ENCODE measurements at places on chromosomes 3 and 15.

- peak; percentile 81 for DNase-seq
Measured at GRCh38 chr15:41621200-41622193, 38.7 kb upstream of the MGA start.

GRCh38 chr3:194231929-194232832 lies 96.2 kb downstream of the HES1 start:
- no peak for DNase-seq

GRCh38 chr3:158790901-158791589 lies 10.8 kb upstream of the MFSD1 start:
- DNase-seq = peak; percentile 38

GRCh38 chr15:76625267-76625666 lies 279.9 kb downstream of the SCAPER start:
- no peak for DNase-seq

DNA sequence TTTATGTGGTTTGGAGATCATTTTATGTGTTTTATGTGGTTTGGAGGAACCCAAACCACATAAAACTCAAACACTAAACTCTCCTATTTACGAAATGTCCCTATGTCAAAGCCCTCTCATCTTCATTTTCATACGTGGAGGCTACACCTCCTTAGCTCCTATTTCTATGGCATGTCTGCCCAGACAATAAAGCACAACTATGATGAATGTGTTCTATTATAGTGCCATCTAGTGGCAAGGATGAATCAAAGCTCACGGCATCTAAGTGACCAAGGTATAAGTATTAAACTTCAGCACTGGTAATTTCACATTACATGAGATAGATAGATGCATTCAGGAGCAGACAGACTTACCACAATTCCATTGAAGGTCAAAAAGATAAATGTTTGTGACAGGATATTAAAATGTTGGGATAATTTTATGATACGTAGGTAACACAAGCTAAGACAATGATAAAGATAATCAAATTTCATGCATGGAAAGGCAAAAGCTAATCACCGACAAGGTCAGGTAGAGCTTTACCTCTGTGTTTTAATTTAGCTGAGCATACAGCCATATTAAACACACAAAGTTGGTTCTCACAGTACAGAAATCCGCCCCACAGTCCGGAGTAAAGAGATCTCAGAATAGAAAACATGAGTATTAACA lies 130.6 kb upstream of the FHIT start:
- no peak for DNase-seq

DNA sequence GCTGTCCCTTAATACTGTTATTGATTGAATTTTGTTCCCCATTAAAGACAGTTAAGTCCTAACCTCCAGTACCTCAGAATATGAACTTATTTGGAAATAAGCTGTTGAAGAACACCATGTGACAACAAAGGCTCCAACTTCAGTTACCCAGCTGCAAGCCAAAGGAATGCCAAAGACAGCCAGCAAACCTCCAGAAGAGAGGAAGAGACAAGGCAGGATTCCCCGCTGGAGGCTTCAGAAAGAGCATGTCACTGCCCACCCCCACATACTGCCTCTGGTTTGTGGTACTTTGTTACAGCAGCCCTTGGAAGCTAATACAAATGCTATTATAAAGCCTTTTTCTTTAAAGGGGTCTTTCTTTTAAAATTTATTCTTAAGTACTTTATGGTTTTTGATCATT lies 18.4 kb upstream of the NEK10 start:
- no peak for DNase-seq

DNA sequence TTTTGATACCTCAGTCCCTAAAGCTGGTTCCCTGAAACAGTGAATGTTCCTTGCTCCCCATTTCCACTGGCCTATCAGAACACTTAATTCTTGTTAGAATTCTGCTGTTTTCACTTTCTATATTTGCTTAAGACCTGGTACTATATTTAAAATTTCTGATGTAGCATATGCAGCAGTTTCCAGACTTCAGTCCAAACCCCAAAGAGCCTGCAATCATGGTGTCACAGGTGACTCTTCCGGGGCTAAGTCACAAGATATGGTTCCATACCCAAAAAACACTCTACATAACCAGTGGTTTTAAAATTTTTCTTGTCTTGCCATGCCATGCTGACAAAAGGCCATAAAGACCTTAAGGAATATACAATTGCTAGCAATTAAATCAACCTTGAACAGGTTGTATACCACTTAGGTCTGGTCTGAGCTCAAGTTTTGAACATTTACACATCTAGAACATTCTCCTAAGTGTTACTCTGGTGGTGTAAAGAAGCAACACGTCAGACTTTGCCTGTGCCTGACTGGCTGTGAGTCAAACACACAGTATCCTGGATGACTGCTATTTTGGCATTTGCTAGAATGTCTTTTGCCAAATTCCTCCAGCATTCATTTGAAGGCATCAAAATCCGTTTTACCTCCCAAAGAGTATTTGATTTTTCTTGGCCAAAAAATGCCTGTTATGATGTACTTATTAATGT lies 160.0 kb downstream of the FRMD5 start:
- no peak for DNase-seq

DNA sequence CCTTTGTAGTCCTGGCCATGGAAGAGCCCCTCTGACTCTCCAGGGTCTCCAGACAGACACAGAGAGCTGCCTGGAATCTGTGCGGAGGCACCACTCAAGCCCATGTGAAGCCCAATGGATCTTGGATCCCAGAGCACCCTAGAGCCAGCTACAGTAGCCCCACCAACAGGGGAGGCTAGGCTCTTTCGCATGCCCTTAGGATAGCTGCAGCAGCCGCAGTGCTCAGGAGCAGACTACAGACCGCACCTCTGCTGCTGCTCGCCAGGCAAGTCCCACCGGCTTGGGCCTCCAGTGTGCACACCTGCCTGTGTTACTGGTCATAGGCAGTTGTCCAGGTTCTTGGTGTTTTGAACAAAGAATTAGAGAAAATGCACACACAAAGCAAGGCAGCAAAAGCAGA lies 131.6 kb downstream of the SPATA16 start:
- no peak for DNase-seq

DNA sequence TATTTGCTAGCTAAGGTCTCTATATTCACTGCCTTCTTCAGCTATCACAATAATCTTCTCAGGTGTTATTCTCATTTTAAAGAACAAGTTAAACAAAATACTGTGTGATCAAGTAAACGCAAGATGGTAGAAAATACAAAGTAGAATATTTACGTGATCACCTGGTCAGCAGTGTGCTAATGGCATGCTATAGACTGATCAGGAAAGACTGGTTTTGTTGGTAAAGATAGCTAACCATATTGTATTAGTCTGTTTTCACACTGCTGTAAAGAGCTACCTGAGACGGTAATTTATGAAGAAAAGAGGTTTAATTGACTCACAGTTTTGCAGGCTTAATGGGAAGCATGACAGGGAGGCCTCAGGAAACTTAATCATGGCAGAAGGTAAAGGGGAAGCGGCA lies 50.4 kb downstream of the ZBTB38 start:
- DNase-seq = no peak

DNA sequence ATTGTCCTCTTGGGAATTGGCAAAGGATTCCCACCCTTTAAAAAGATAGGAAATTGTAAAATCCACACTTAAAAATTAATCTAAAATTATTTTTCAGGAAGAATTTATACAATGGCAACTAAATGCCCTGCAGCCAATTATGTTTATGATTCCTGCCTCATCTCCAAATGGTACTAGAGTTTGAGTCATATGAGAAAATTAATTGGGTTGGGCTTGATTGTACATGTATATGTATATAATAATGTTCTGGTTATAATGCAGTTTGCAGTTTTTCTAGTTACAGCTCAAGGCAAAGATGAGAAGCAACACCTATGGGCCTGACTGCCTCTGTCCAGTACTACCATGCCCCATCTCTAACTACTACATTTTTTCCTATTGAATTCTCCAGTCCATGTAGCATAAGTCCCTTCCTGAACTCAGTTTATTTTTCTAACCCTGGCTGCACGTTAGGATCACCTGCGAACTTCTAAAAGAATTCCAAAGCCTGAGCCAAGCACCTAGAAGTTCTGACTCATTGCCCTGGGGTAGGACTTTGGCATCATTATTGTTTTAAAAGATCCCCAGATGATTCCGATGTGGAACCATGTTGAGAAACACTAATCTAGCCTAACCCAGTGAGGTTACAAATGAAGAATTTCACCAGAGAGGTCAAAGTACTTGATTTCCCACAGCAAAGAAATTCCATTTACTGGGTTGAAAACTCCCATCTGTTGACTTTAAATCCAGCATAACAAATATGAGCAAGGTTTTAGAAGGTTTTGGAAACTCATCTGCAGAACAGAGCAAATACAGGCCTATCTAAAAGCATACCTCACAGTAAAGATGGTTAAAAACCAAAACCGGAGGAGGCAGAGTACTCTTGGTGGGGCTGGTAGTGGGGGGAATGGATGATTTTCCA lies 19.4 kb downstream of the TGFBR2 start:
- DNase-seq = no peak

- DNase-seq = no peak
Measured at GRCh38 chr15:83431521-83431920, 15.6 kb upstream of the SH3GL3 start.

DNA sequence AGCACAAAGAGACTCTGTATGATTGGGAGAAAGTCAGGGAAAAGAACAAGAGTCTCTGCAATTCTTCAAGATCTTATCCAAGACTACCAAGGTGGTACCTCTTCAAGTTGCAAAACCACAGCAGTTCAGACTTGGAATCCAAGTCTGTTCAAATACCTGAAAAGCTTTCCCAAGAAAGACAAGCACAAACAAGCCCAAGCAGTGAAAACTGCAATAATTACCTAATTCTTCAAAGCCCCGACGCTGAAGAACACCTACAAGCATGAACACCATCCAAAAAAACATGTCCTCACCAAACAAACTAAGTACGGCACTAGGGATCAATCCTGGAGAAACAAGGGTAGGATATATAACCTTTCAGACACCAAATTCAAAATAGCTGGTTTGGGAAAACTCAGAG lies 299.3 kb upstream of the ALCAM start:
- no peak for DNase-seq

DNA sequence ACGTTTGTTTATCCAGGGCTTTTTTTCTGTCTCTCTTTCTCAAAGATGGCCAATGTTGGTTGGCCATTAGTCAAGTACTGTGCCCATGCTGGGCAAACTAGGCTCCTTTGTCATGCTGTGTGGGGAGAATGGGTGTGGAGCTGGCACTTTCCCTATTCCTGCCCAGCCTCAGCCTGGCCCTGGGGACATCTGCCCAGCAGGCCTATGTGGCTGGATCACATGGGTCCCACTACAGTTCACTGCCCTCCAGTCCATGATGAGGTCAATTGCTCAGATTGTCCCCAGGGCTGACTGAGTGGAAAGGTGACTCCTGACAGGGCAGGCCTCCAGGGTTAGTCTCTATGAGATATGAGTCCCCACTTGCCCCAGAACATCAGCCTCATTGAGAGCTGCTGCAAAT lies 54.4 kb upstream of the HERC1 start:
- no peak for DNase-seq

GRCh38 chr3:137061186-137061585 lies 103.4 kb downstream of the IL20RB start:
- no peak for DNase-seq

- no peak for DNase-seq
Measured at GRCh38 chr3:167318306-167318705, 61.8 kb downstream of the ZBBX start.

DNA sequence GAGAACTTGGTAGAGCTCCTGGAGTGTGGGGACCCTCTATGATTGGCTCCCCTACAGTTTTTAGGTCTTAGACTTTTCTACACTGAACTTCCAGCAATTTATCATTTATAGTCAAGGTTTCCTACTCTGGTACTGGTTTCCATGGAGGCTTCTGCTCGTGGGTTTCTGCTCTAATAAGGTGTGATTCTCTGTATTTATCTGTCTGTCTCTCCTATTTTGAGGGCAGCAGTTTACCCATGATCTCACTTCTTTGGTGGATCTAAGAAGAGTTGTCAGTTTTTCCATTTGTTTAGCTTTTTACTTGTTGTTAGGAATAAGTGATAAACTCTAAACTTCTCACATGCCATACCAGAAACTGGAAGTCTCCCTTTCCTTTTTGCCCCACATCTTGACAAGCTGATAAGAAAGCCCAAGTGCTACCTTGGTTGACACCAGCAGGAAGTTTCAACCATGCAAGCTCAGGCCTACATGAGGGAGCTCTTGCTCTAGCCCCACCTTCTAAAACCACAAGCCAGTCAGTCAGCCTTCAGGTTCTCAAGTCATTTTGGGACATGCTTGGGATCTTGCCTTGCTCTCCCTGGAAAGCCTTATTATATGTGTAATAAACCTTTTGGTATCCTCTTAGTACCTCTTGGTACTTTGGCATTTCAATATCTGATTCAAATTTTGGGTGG lies 10.0 kb downstream of the TIMMDC1 start:
- DNase-seq = no peak

GRCh38 chr3:195405651-195406050 lies 37.2 kb downstream of the ACAP2 start:
- no peak for DNase-seq

GRCh38 chr15:91529534-91529933 lies 324.0 kb upstream of the SLCO3A1 start:
- no peak for DNase-seq

DNA sequence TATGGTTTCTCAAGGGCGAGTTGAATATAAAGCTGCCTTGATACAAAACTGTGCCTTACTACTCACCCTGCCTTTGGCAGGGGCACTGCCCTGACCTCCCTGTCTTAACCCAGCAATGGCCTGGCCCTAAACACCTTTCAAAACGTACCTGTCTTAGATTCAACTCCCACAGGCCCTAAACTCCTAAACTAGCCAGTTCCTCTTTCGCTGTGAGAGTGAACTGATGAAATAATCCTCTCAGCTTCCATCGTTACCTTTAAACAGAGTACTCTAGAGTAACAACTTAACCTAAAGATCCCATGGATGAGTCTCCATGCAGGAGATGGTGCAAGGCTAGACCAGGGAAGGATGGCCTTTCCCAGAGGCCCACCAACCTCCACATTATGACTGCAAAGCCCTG lies 133.0 kb upstream of the THBS1 start:
- no peak for DNase-seq

DNA sequence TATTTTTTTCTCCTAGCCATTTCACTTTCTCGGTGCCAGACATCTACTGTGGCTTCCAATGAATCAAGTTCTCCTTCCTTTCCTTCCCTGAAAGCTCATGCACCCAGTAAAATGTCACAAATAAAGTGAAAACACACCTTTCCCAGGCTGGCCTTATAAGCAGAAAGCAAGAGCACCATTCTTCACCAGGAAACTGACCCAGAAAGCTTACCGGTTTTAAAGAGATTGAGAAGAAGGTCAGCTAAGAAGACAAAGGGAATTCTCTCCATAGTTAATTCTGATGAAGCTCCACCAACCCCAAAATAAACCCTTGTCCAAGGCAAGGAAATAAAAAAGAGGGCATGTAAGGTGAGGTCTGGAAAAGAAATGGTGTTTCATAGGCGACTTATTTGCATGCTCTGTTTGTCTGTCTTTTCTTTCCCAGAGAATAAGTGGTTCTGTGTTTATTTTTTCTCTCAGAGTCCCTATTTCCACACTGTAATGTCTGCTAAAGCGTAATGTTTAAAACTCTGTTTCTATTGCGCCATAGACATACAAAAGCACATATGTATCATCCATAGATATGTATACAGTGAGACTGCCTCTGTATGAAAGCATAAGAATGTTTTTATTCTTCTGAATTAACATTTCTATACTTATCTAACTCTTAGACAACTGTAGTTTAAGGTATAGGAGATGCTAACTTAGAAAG lies 2.8 kb downstream of the LSAMP start:
- DNase-seq = no peak

GRCh38 chr3:31748933-31749295 lies 216.2 kb downstream of the STT3B start:
- DNase-seq = no peak

GRCh38 chr15:93837450-93837849 lies 393.9 kb upstream of the MCTP2 start:
- no peak for DNase-seq

GRCh38 chr3:141412936-141413354 lies 44.6 kb downstream of the ZBTB38 start:
- DNase-seq = no peak
